ENCODE measurements at places on chromosomes 13 and 19. TPM values are rescaled to one million over a fixed set of nuclear protein-coding genes. Genes with fewer than 3 reads are reported as not detected.
A peak's percentile ranks its signal among the peaks of the same experiment; 100 is the strongest.

Gene SHC2
- total RNA-seq = 15.7 TPM

Gene CEACAM6
- total RNA-seq = not detected

DNA sequence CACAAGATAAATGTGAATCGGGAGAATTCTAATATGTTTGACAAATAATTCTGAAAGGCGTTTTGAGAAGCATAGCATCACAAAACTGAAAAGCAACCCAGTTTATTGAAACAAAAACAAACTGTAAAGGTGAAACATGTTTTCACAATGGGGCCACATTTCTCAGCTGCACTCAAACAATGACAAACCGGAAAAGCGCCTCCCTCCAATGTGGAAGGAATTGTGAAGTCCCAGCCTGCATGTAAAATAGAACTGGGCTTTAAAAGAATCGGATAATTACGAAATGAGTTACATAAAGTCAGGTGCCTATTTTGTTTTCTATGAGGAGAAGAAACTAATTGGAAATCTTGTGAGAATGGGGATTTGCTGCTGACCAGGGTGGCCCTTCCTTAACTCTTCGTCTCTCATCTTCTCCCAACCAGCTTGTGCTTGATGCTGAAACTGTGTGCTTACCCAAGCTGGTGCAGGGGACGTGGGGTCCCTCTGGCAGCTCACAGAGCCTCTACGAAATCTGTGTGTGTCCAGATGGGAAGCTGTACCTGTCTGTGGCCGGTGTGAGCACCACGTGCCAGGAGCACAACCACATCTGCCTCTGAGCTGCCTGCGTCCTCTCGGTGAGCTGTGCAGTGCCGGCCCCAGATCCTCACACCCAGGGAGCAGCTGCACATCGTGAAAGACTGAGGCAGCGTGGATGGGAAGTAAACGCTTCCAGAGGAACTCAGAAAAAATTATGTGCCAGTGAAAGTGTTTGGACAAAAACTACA is 109.4 kb downstream of the SACS start:
- no peak for DNase-seq
- H3K4me1 ChIP-seq = peaks cover 32% of the 10 kb centered on the region
- no peaks in the 10 kb centered on the region for H3K27me3 ChIP-seq
- no peak overlapping the region for H3K4me3 ChIP-seq

- no peaks in the 10 kb centered on the region for H3K27me3 ChIP-seq
- H3K4me1 ChIP-seq = peaks cover 23% of the 10 kb centered on the region
- no peak overlapping the region for H3K27ac ChIP-seq
- H3K36me3 ChIP-seq = no peaks in the 10 kb centered on the region
Measured at GRCh38 chr19:38033658-38034491, 126.9 kb downstream of the SIPA1L3 start.

DNA sequence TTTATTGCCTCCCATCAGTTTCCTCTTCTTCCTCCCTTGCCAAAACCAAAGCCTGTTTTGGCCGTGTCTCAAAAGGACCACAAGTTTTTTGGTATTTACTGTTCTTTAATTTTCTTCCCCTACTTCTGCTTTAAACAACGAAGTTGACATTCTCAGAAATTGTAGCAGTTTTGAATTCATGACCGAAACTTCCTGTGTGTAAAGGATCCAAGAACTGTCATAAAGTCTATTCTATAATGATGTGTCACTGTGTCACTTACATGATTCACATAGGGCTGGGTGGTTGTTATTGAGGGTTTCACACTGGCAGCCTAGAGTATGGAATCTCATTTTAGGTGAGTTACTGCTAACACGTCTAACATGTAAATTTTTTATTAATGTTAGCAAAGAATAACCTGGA is 741.0 kb upstream of the KLHL1 start:
- no peaks in the 10 kb centered on the region for H3K36me3 ChIP-seq
- H3K27ac ChIP-seq = no peak overlapping the region
- no peak for DNase-seq
- H3K27me3 ChIP-seq = no peaks in the 10 kb centered on the region
- H3K4me3 ChIP-seq = no peak overlapping the region

DNA sequence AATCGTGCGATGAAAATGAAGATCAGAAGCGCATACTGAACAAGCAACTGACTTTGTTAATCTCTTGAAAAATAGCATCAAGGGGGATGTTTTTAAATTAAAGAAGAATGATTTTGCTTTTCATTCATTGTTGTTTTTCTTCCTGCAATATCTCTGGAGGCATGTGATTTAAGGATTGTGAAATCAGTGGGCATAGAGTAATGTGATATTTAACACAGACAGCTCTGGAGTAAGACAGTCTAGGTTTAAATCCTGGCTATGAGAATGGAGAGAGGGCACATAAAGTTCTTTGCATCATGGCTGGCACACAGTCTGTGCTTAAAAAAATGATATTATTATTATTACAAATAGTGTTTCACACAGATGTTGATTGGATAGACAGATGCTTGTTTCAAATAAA is 243.1 kb upstream of the NBEA start:
- no peak overlapping the region for H3K4me3 ChIP-seq
- H3K27me3 ChIP-seq = no peaks in the 10 kb centered on the region
- no peak overlapping the region for H3K27ac ChIP-seq

GRCh38 chr13:41060082-41060723 is 1.1 kb upstream of the WBP4 start:
- peak overlapping the region; percentile 85 for H3K4me3 ChIP-seq
- DNase-seq = peak; percentile 88
- H3K36me3 ChIP-seq = peaks cover 4% of the 10 kb centered on the region
- H3K27me3 ChIP-seq = no peaks in the 10 kb centered on the region
- peak overlapping the region; percentile 98 for H3K27ac ChIP-seq
- peaks cover 58% of the 10 kb centered on the region for H3K4me1 ChIP-seq

All from heart right ventricle (tissue), 16 donors.